ENCODE measurements at places on chromosomes 2 and 18.

DNA sequence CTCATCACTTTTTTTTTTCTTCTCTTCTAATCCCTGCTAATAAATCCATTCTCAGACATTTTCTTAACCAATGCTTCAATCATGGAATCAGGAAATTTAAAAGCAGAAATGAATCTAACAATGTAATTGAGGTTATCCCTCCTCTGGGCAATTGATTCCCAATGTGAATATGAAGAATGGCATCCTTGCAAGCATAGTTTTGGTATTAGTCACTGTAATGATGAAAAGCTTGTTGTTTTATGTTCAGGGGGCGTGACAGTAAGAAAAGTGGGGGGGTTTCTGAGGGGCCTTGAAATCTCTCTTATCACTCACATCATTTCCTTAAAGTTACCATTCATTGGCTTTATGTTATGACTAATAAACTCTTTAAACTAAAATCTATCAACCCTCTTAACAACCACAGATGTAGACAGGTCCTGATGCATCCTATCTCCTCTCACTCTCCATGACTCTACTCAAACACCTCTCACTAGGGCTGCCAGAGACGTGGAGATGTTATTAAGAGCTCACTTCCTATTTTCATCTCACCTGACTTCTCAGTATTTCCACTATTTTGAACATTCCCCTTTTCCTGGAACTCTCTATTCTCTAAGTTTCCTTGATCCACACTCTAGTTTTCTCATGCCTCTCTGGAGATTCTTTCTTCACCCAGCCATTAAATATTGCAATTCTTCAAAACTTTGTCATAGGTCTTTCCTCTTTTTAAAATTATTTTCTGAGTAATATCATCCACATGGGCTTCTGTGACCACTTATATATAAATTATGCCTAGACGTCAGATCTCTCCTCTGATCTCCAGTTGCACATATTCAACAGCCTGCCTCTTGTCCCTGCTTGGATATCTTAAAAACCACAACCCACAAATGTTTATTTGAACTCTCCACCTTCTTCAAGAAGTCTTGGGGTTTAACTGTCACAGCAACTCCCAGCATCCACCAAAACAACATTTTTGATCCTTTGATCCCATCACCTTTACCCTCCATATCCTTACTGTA is 332.9 kb downstream of the CDH2 start:
- DNase-seq: no peak

- no peak for DNase-seq
Measured at GRCh38 chr2:45533771-45534170, 77.3 kb downstream of the SRBD1 start.

DNA sequence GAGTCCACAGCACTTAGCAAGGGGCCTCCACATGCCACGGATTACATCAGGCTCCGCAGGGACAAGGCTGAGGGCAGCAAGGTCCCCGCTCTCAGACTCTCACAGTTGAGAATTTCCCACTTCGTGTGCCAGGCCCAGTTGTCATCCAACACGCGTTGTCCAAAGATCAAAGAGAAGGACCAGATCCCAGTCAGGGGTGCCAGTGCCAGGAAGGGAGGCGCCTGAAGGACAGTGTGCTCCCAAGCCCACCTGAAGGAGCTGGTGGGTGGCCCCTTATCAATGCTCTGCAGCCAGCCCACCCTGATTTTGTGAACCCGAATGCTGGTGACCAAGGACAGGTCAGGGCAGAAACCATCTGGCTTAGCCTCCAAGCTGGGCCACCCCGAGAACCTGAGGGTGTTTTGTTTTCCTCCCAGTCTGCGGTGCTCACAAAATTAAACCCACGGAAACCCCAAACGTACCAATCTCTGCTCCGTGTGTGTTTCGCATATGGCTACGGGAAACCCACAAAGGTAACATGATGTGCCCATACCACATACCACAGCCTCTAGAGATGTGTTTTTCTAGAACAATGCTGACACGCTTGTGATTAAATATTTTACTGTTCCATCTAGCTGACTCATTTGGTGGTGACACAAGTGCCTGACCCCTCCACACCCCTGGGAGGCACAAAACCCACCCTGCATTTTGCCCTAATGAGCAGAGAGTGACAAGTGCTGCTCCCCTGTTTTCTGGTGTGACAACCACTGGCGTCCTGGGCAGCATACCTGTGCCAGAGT is 24.5 kb downstream of the CRACDL start:
- no peak for DNase-seq

GRCh38 chr18:56326336-56327072 is 311.9 kb downstream of the TXNL1 start:
- DNase-seq: no peak

DNA sequence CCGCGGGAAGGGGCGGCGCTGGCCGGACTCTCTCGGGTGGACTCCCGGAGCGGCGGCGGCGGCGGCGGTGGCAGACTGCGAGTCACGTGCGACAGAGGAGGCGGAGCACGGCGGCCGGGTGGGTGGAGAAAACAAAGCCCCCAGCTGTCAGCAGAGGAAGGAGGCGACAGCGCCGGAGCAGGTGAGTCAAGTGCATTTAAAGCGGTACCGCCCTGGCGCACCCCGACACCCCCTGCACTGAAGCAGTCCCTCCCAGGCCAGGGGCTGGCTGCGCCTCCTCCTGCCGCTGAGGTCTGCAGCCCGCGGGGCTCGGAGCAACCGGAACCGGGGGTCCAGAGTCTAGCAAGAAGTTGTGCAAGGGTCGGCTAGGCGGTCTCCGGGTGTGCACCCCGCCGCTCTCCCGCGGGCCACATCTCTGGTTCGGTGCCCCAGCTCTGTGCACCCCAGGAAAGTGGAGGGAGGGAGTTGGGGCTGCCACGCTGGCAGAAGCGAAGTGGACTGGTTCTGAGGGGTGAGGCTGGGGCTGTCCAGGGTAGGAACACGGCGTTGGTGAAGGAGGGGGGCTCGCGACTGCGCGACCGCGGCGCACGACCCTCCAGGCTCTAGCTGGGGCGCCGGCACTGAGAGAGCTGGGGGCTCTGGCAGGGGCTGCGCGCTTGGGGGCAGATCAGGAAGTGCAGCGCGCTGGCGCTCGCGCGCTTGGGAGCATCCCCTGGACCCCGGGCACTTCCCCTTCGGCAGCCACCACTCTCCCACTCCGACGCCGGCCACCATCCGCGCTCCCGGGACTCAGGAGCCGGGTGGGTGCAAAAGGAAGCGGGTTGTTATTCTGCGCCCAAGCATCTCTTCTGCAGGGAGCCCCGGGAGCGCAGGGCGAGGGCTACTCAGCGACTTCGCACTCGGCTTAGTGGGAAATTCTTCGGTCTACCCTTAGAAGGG is 64.0 kb upstream of the MAPRE2 start:
- peak; percentile 60 for DNase-seq

DNA sequence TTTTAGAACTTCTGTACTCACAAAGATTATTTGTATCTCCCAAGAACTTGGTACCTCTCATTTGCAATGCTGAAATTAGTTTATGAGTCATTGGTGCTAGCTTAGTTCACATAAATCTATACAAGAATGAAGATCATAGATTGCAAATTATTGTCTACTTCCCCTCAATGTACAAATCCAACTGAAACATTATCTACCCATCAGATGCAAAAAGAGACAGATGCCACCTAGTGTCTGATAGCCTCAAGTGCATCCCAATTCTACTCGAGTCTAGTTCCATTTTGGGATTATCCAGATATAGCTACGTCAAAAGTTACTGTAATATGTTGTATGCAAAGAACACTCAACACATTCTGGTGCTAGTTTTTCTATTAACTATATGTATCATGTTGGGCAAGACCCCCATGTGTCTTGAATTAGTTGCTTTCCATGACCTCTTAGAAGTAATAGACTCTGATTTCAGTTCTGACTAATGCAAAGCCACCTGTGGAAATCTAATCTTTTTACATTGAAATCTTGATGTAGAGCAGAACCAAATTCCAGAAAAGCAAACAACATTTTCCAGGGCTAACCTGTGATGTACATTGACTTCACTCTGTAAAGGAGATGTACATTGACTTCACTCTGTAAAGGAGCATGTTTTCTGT is 210.0 kb downstream of the RBM43 start:
- no peak for DNase-seq

DNA sequence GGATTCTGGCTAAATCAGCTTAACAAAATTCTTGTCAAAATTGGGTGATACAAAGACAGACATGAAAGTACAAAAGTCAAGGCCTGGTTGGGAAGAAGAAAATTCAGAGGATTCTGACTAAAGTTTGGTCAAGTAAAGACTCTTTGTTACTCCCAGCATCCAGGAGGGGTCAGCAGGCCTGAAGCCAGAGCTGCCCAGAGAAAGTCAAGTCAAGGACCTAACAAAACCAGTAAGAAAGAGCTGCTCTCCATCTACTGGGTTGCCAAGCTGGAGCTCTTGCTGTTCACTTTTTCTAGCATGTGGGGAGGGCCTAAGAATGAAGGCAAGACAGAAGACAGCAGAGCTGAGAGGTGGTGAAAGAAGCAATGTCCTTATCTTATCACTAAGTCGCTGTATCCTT is 143.3 kb downstream of the C1D start:
- DNase-seq: no peak

DNA sequence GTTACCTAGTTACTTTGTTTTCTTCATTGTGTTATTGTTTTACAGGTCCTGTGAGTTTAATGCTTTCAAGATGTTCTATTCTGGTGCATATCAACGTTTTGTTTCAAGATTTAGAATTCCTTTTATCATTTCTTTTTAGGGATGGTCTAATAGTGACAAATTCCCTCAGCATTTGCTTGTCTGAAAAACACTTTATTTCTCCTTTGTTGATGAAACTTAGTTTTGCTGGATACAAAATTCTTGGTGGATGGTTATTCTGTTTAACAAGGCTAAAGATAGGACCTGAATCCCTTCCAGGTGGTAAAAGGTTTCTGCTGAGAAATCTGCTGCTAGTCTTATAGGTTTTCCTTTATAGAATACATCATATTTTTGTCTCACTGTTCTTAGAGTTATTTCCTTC is 102.3 kb downstream of the RND3 start:
- no peak for DNase-seq

GRCh38 chr18:59715966-59716369 is 18.7 kb upstream of the CCBE1 start:
- no peak for DNase-seq

DNA sequence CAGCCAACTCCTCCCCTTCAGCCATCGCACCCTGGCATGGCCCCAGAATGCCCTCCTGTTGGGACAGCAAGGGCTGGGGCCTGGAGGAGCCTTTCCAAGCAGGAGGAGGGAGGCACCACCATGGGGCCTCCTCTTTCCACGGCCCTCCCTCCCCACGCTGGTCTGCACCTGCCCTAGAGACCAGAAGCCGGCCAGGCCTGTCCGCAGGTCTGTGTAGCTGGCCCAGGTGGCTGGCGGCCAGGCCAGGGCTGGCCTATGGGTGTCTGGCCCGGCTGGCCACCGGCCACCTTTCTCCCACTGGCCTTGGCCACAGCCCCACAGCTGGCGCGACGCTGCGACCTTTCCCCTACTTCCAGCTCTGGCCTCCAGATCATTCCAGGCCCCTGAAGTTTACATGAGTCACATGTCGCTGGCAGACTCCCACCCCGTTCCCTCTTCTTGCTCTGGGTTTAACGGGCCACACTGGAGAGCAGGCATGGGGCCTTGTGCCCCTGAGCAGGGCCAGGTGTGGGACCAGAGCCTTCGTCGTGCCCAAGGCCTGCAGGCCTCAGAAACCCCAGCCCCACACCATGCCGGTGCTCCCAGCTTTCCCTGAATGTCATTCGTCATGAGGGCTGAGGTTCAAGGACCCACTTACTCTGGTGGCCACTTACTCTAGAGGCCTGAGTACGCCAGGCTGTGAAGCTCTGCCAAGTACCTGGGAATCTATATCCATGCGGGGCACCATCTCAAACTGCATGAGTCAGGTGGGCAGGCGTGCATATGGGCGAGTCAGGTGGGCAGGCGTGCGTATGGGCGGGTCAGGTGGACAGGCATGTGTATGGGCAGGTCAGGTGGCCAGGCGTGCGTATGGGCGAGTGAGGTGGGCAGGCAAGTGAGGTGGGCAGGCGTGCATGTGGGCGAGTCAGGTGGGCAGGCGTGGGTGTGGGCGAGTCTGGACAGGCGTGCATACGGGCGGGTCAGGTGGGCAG is 33.3 kb upstream of the KLF11 start:
- DNase-seq: no peak

DNA sequence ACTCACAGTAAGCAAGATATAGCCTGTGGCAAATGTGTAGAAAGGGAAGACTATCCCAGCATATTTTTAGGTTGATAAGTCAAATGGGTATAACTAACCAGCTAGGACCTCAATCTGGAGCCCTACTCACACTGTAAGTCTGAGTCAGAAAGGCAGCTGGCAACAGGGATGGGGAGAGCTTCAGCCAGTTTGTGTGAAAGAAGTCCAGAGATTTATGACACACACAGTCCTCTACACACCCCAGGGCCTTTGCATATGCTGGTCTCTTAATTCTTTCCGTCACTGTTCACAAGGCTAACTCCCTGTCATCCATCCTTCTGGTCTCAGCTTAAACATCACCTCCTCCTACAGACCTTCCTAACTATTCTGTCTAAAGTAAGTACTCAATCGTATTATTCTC is 5.9 kb upstream of the TCF4 start:
- DNase-seq: no peak

- peak; percentile 8 for DNase-seq
Measured at GRCh38 chr2:72023678-72024390, 123.8 kb downstream of the CYP26B1 start.

- DNase-seq: no peak
Measured at GRCh38 chr2:37283207-37283606, 41.4 kb downstream of the PRKD3 start.

DNA sequence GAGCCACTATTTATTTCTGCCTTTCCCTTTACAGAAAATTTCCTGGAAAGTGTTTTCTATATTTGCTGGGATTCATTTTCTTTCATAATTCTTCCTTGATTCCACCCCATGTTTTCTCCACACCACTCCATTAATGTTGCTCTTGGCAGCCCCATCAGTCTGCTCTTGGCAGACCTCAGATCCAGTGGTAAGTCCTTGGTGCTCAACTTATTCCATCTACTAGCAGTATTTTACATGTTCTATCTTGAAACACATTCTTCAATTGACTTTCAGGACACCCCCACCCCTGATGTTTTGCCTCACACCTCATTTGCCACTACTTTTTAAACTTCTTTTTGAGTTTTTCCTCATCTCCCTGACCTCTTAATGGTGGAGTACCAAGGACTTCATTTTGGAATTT is 65.0 kb downstream of the HNMT start:
- DNase-seq: no peak

DNA sequence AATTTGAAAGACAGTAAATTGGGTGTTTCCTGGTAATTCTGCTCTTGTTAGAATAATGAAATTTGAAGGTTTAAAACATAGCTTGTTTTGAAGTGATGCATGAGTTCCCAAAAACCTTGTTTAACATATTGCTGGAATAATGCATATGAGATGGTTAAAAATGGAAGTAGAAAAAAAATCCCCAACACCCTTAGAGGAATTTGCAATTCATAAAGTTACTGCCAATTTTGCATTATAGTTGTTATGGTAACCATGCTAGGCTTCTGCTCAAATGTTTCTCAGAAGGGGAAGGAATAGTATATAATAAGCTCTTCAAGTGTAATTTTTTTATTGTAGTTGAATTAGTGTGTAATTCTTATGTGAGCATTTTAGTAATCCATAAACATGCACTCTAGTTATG is 49.1 kb downstream of the FASTKD2 start:
- no peak for DNase-seq

DNA sequence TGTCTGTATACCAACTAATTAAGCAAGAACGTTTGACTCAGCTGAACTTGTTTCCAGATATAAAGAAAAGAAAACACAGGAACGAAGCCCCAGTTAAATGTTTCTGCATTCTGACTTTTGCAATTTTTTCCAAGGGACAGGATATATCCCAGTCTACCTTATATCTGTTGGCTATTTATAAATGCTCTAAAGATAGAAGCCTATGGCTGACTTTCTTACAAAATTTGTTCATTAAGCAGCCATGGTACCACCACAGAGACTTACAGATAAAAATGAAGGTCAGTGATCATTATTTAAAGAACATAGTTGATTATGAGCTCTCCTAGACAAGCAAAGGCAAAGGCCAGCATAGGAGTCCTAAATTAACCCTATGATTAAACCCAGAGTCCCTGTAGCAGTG is 462.7 kb upstream of the SPHKAP start:
- DNase-seq: no peak

Measured in central memory CD8-positive, alpha-beta T cell (primary cell).